ENCODE measurements at places on chromosomes 7 and 10.

DNA sequence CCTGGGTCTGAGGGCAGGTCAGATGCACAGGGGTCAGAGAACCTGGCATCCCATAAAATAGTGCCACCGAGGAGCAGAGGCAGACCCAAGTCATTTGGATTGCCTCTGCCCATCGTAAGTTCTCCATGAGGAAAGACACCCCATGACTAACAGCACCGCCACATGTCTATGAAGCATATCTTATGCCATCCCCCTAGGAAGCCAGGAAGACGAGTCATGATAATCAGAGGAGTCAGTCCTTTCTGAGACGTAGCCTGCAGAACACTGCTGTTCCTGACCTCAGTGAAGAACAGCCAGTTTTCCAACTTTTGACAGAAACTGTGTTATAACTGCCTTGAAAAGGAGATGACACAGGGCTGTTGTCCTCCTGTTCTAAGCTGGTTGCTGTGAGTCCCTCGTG lies 51.2 kb downstream of the INSYN2A start:
- DNase-seq: no peak

GRCh38 chr7:79973455-79973854 lies 161.2 kb upstream of the GNAI1 start:
- no peak for DNase-seq

DNA sequence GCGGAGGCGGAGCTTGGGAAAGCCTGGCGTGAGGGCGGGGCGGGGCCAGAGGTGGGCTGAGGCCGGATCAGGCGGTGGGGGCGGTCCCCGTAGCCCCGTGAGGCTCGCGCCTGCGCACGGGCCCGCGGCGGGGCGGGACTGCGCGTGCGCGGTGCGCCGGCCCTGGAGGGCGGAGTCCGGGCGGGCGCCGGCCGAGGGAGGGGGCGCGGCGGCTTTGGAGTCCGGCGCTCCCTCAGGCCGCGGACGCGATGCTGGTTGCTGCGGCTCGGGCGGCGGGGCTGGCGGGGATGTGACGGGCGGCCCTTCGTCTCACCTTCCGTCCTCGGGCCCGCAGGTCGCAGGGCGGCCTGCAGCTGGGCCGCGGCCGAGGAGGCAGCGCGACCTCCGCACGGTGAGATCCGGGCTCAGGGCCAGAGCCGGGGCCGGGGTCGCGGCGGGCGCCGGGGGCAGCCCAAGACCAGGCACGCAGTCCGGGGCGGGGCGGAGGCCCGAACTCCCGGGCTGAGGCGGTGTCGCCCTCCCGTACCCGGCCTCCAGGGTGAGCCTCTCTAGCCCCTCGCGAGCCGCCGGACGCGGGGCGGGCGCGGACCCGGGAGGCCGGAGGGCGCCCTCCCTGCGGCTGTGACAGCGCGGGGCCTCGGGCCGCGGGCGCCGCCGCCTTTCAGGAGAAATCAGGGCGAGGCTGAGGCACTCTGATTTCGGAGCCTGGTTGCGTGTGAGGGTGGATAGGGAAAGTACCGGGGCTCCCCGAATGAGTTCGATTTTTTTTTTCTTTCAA lies at the start of gene CCSER2:
Gene CCSER2 (plus strand): TSS at position 172 of the 778 bp plus-strand sequence. CDS start 42,464 bp downstream, outside the sequence.
- no peak for DNase-seq

GRCh38 chr10:29957907-29958331 lies 101.5 kb downstream of the JCAD start:
- no peak for DNase-seq

DNA sequence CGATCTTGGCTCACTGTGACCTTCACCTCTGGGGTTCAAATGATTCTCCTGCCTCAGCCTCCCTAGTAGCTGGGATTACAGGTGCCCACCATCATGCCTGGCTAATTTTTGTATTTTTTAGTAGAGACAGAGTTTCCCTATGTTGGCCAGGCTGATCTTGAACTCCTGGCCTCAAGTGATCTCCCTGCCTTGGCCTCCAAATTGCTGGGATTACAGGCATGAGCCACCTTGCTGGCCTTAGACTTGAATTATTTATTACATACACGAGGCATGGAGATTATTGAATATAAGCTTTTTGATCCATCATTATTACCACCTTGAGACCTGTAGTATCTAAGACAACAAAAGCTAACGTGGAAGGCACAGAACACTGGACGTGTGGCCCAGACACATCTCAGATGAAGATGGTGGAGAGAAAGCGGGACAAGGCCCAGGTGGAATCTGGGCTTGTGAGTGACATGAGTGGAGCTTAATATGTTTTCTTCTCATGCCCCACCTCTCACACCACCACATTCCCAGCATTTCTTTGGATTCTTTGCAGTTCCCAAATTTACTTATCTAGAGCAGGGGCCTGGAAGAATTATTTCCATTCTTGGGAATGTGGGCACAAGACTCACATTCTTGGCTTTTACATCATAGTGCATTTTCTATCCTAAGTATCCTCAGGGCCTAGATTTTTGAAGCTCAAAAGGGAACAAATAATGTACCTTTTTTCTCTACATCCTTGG lies 76.6 kb downstream of the SUGCT start:
- no peak for DNase-seq

- DNase-seq: no peak
Observed at GRCh38 chr10:67088036-67088435, 162.2 kb downstream of the LRRTM3 start.

- DNase-seq: no peak
Observed at GRCh38 chr7:3942816-3943745, 642.0 kb downstream of the SDK1 start.

- no peak for DNase-seq
Observed at GRCh38 chr7:138309186-138309585, 150.9 kb upstream of the TRIM24 start.

DNA sequence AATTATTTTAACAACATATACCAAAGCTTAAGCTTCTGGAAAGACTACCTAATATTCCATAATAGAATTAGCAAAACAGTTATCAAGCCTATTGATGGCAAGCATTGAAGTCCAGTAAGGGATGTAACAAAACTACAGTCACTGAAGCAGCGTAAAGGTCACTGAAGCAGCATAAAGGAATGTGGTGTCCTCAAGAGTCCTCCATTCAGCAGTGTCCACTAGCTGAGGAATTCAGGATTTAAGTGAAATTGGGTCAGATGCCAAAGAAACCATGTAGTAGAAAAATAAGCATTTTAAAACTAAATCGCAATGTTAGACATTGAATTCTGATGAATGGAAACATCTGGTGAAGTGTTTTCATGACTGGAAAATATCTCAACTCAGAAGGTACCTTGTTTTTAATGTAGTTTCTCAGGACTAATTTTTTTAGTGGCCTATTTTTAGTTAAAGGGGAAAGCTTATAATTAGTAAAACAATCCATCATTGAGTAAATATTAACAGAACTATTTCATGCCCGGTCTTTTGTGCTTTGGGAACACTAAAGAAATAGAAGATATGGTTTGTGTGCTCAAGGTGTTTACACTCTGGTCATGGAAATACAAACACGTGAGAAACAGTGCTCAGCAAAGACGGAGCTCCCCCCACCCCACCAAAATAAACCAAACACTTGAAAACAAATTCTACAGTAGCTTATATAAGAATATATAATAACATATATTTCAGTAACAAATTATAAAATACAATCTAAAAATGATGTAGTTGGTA lies 121.4 kb downstream of the CDK14 start:
- no peak for DNase-seq

DNA sequence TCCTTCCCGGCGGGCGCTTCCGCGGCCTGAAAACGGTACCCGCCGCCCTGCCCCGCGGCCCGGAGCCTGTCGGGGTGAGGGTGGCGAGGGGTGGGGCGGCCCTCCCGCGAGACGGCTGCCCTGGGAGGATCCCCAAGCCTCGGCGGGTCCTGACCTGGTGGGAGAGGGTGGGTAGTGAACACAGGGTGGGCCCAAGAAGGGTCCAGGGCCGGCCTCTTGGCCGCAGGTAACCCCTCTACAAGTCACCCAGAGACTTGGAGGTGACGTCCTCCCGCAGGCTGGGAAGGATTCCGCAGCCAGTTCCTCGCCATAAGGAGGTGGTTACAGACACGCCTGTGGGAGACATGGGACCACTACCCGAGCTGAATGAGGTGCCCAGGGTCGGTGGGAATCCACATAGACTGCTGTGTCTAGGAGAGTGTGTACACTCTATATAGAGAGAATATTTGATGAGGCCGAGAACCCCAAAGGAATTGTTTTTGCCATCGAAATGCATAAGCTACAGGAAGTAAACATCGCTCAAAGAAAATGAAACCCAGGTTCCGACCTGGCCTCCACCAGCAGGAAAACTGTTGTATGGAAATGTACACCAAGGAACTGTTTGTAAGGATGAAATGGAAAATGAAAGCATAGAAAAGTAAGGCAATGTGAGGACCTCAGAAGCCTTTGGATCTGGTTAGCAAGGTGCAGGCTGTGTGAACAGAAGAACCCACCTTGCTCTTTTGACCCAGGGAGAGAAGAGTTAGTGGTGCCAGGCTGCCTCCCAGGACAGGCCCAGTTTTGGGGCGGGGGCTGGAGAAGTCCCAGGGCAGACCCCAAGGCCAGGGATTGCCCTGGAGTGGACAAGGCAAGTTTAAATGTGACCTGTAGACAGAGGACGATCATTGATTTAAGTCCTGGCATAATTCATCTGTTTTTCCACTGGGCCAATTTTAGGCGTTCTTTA lies 659 bp downstream of the OPTN start:
- no peak for DNase-seq

DNA sequence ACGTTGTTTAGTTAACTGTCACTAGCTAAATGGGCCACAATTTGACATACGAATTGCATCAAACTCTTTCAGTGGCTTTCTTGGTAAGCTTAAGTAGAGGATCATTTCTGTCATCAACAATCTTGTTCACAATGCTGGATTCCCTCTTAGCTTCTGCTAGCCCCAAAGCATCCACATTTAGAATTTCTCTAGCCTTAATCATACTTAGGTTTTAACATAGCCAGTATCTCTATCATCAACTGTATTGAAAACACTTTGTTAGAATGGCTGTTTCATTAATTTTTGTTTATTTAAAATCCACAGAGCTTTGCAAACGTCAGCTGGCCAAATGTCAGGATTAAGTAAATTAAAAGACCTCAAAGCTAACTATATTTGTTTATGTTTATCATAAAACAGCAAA lies 41.1 kb downstream of the ABRAXAS2 start:
- no peak for DNase-seq

- DNase-seq: no peak
Observed at GRCh38 chr7:80879849-80880248, 39.0 kb downstream of the SEMA3C start.

GRCh38 chr10:28633750-28634149 lies 43.6 kb upstream of the BAMBI start:
- no peak for DNase-seq

- no peak for DNase-seq
Observed at GRCh38 chr7:72316148-72316547, 96.0 kb downstream of the CALN1 start.

Data from AG09309 (cell line).